ENCODE measurements at places on chromosomes 7 and 10.

- DNase-seq, result no peak
Observed at GRCh38 chr7:109527833-109528232, 958.2 kb downstream of the DNAJB9 start.

GRCh38 chr7:1096156-1097119 is 8.5 kb downstream of the GPER1 start:
- no peak for DNase-seq

- DNase-seq, result no peak
Observed at GRCh38 chr7:79425665-79426064, 27.8 kb downstream of the MAGI2 start.

- no peak for DNase-seq
Observed at GRCh38 chr10:71268758-71269157, 50.3 kb upstream of the SLC29A3 start.

DNA sequence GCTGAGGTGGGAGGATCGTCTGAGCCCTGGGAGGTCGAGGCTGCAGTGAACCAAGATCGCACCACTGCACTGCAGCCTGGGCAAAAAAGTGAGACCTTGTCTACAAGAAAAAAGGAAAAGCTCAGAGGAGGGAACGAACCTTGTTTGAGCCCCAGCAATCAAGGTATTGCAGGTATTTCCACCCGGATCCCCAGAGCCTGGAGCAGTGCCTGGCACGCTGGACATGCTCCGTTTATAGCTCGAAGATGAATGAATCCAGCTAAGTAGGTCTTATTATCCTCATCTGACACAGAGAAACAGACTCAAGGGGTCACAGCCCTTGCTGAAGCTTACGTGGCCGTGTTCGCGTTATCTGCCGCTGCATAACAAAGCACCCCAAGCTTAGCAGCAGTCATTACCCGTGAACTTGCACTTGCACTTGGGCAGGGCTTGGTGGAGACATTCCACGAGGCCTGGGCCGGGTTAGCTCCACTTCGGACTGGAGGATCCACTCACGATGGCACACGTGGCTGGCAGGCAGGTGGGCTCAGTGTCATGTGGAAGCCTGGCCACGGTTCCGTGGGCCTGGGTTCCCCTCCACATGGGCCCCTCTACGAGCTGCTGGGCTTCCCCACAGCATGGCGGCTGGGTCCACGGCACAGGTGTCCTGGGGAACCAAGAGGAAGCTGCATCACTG is 3.2 kb upstream of the COX19 start:
- no peak for DNase-seq

DNA sequence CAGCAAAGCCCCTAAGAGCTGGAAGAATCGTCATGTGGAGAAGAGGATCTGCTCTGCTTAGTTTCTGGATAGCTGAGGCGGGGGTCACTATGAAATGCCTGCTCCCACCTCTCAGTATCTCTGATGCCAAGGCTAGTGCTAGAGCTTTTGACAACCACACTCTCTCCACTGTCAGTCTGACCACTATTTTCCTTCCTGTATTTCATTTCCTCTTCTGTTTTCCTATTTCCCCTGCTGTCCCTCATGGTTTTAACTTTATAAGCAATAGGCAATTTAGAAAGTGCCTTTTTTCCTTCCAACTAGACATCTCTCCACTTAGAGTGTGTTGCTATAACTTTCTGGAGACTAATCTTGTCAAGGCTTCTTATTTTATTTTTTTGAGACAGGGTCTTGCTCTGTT is 23.6 kb downstream of the C7orf57 start:
- no peak for DNase-seq

- DNase-seq, result no peak
Observed at GRCh38 chr10:114363745-114364454, 40.4 kb downstream of the AFAP1L2 start.

- DNase-seq, result no peak
Observed at GRCh38 chr10:34078017-34078744, 736.9 kb downstream of the PARD3 start.

GRCh38 chr10:633279-634245 is 55.9 kb downstream of the DIP2C start:
- no peak for DNase-seq

GRCh38 chr7:37480041-37481031 is 31.7 kb upstream of the ELMO1 start:
- no peak for DNase-seq

DNA sequence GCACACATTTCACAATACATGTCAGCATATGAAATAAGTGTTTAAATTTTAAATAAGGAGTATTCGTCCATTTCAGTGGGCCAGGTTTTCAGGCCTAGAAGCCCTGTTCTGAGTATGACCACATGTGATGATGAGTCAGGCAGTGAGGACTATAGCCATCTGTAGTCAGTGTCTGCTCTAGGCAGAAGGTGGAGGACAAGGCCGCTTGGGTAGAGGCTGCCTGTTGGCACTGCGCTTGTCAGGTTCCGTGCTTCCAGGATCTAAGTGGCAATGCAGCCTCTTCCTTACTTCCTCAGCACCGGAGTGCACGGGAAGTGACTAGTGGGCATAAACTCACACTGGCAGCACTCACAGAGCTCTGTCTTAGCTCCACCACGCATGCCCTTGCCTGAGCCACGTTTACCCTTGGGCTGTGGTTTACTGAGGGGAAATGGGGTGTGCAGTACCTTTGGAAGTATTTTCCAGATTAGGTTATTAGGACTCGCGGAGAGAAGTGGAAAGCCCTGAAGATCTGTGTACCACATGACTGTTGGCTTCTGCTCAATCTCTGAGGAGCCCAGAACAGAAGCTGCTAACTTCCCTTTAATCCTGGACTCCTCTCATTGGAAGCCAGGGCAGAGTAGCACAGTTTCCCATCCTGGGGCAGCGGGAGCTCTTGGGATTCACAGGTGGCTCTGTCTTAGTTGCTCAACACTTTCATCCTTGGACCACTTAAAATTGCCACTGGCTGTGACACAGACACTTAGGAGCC is 87.5 kb upstream of the GJD4 start:
- DNase-seq, result no peak

DNA sequence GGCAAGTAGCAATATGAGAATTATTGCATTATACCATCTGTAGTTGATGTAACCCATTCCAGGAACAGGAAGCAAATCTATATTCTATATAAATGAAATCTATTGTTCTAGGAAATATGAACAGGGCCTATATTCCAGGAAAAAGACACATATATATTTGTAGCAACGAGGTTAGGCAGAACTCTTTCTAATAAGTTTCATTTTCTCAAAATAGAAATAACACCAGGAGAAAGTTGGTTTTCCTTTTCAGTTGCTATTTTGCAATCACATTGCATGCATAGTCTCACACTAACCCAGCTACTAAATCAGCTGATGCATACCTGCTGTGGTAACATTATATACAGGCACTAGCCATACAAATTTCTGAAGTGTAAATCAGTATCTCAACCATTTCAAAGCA is 6.2 kb upstream of the IFIT2 start:
- no peak for DNase-seq

DNA sequence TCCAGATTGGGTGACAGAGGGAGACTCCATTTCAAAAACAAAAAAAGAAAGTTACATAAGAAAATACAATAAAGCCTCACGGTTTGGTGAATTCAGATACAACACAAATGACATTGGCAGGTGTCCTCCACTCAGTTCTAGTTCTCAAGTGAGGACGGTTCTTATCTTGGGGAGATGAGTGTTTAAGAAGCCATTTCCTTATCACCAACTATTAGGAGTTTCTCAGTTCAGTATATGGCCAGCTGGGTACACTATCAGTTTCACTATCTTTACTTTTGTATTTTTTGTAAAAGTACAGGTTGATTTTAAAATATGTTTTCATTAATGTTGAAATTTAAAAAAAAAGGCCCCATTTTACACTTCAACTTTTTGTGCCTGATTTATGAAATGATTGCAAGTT is 36.6 kb upstream of the NEBL start:
- DNase-seq, result no peak

DNA sequence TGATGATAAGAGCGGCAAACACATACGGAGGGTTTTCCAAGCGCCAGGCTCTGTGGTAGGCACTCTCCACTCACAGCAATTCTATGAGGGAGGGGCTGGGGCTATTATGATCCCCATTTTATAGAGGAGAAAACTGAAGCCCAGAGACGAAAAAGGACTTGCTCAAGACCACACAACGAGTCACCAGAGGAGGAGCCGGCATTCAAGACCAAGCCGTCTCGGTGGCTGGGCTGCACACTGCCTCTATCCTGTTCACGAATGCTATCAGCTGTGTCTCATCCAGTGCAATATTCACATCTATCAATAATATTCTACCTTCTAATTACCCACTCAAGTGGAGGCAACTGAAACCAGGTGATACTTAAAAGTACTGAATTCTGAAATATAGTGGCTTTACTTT is 67.8 kb upstream of the NMT2 start:
- DNase-seq, result no peak

DNA sequence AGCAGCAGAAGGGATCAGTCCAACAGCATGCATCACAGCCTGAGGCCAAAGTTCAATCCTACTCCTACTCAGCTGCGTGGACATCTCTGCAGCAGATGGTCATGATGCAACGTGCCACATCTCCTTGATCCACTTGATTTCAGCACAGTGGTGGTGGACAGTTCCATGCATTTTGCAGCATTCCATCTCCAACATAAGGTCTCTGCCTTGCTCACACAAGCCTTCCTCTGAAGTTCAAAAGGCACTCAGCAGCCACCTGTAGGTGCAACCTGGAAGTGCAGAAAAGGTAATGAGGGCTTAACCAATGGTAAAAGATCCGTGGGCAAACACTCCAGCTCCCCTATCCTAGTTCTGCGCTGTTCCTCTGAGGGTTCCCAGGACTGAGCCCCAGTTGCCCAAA is 57.5 kb upstream of the CHCHD3 start:
- no peak for DNase-seq

DNA sequence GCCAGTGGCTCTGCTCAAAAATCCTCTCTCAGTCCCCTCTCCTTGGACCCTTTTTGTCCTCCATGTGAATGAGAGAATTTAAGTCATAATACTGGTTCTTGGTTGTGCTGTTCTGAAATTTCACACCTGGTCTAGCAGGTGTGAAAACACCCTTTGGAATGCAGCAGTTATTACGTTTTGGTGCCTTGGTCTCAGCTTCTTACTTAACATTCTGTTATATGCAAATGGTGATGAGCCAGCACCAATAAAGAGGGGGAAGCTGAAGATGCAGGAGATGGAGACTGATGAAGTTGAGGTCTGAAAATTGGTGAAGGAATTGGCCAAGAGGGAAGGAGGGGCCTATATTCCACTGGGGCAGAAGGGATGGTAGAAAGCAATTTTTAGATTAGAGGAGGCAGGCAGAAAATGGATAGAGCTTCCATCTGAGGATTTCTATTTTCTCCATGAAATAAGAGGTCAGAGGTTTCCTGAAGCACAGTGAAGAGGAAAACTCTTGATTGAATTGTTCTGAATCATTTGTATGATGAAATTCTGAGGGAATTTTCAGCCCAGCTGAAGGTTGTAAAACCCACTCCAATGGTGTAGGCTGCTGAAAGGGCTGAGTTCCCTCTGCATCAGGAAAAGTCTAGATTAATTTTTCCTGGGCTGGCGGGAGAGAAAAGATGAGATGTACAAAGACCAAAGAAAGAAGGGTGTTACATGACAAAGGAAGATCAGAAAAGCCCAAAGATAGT is 94.0 kb upstream of the FAM180A start:
- no peak for DNase-seq

GRCh38 chr10:27439101-27439500 is 65.0 kb upstream of the RAB18 start:
- no peak for DNase-seq

GRCh38 chr10:96949039-96949683 is 117.1 kb downstream of the LCOR start:
- no peak for DNase-seq

DNA sequence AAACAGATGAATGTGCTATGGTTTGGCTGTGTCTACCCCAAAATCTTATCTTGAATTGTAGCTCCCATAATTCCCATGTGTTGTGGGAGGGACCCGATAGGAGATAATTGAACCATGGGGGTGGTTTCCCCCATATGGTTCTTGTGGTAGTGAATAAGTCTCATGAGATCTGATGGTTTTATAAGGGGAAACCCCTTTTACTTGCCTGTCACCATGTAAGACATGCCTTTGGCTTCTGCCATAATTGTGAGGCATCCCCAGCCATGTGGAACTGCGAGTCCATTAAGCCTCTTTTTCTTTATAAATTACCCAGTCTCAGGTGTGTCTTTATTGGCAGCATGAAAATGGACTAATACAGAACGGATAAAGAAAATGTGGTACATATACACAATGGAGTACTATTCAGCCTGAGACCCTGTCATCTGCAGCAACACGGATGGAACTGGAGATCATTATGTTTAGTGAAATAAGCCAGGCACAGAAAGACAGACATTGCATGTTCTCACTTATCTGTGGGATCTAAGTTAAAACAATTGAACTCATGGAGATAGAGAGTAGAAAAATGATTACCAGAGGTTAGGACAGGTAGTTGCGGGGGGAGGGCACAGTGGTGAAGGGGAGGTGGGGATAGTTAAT is 587.6 kb upstream of the NRP1 start:
- no peak for DNase-seq

- DNase-seq, result no peak
Observed at GRCh38 chr10:12685261-12686058, 316.1 kb downstream of the CCDC3 start.

GRCh38 chr7:155363852-155364600 is 66.3 kb downstream of the INSIG1 start:
- no peak for DNase-seq

DNA sequence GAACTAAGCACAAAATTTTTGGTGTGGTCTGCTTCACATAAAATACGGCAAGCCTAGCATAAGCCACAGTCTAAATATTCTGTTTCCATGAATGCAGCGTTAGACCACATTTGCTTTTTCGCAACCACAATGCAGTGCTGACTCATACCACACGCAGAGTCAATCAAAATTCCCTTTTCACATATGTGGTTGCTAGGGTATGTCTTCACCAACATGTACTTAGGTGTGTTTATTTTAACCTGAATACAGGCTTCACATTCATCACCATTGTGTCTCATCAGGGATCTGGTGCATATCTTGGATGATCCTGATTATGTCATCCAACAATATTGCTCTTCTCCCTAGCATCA is 90.8 kb downstream of the CHN2 start:
- no peak for DNase-seq

DNA sequence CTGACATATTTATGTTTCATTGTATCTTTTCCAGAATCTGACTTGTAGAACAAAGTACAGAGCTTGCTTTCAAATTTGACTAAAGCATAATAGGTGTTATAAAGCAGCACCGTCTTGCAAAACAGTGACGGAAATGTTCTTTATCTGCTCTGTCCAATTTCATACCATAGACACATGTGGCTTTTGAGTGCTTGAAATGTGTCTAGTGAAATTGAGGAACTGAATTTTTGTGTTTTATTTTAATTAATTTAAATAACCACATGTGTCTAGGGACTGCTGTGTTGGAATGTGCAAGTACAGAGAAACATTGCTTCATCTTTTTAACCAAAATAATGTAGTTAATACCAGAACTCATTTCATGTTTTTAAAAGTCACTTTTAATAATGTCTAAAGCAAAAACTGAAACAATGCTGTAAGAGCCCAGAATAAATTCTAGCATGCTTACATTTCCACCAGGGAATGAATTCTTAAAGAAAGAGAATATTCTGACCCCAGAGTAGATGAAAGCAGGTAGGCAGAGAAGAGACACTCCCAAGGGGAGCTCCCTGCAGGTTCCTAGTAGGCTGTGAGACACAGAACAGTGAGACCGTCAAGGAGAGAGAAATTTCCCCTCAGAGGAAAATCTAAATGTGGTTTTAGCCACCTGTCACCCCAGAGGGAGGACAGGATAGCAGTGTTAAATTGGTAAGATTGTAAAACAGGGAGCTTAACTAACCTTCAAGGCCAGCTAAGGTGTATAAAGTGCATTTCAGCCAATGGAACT is 175.3 kb upstream of the KMT2E start:
- peak; percentile 14 for DNase-seq

- DNase-seq, result no peak
Observed at GRCh38 chr7:25402532-25402931, 174.2 kb upstream of the NPVF start.

- no peak for DNase-seq
Observed at GRCh38 chr10:27542812-27543211, 38.7 kb downstream of the RAB18 start.
